ENCODE measurements at places on chromosomes 1 and 21.

GRCh38 chr1:3349161-3349967 is 105.1 kb upstream of the ARHGEF16 start:
- DNase-seq, result no peak

GRCh38 chr1:17170571-17170970 is 34.4 kb upstream of the PADI1 start:
- no peak for DNase-seq

- DNase-seq, result peak; percentile 9
Observed at GRCh38 chr1:24909388-24909898, 20.6 kb downstream of the RUNX3 start.

DNA sequence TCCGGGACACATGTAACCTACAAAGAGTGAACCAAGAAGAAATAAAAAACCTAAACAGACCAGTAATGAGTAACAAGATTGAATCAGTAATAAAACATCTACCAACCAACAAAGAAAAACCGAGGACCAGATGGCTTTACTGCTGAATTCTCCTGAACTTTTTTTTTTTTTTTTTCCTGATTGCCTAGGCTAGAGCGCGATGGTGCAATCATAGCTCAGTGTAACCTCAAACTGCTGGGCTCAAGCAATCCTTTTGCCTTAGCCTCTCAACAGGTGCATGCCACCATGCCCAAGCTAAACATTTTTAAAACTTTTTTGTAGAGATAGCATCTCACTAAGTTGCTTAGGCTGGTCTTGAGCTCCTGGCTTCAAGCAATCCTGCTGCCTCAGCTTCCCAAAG is 11.2 kb upstream of the FGGY start:
- no peak for DNase-seq

DNA sequence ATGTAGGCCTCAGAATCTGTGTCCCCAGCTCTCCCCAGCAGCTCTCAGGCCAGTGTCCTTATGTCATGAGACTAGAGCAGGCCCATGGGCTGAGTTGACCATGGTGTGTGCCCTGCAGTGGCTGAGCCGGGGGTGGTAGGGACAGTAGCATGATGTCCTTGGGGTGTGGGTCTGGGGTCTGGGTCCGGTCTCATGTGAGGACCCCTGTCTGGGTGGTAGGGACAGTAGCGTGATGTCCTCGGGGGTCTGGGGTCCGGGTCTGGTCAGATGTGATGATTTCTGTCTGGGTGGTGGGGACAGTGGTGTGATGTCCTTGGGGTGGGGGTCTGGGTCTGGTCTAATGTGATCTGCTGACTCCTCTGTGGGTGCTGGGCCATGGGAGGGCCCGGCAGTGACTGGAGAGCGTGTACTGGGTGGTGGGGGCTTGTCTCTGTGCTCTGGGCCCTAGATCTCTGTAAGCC is 64.5 kb downstream of the OBSCN start:
- DNase-seq, result no peak

DNA sequence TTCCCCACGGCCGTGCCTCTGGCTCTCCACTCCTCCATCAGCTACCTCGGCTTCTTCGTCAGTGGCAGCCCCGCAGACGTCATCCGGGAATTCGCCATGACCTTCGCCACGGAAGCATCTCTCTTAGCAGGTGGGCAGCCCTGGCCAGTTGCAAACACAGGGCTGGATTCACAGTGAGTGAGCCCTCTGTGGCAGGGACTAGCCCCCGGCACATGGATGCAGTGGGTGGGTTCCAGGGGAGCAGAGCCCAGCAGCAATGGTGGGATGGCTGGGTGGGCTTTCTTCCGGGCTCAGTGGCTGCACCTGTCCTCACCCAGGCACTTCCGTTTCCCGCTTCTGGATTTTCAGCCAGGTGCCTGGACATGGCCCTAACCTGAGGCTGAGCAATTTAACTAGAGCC is 9.4 kb downstream of the UBASH3A start:
- DNase-seq, result no peak

DNA sequence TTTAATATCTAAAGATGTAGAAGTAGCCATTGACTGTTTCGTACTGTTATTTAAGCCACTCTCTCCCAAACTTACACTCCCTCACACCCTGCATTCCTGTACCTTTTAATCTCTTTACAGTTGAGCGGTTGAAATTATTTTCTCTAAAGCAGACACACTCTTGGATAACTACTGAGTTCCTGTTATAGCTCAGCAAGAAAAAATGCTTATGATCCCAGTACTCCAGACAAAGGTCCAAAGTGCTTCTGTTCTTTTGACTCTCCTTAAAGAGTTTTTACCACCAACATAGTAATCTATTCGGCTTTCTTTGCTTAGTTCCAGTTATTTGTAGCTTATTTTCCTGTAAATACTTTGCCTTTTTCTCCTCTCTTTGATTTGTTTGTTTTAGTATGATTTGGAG is 100.1 kb downstream of the ATF6 start:
- no peak for DNase-seq

- no peak for DNase-seq
Observed at GRCh38 chr1:198691063-198691462, 52.2 kb downstream of the PTPRC start.

GRCh38 chr1:203128716-203129500 is 1.4 kb downstream of the ADORA1 start:
- DNase-seq, result no peak

DNA sequence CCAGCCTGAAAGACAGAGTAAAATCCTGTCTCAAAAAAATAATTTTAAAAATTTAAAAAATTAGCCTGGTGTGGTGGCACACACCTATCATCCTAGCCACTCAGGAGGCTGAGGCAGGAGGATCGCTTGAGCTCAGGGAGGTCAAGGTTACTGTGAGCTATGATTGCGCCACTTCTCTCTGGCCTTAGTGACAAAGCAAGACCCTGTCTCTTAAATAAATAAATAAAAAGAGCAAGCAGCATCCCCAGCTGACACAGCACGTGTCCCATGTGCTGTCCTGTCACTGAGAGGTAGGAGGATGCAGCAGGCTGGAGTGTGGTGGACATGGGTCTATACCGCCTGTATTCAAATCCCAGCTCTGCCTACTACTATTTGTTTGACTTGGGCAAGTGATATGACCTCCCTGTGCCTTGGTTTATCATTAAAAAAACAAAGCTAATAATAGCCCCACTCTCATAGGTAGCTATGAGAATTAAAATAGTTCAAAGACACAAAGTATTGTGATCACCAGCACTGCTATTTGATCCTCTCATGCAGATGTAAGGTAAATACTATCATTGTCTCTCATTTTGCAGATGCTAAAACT is 22.2 kb upstream of the ECE1 start:
- no peak for DNase-seq
